Kidney (tissue), 22 donors: ENCODE measurements at places on chromosomes 7 and 10. TPM values are rescaled to one million over a fixed set of nuclear protein-coding genes. Genes with fewer than 3 reads are reported as not detected.
A peak's percentile ranks its signal among the peaks of the same experiment; 100 is the strongest.

DNA sequence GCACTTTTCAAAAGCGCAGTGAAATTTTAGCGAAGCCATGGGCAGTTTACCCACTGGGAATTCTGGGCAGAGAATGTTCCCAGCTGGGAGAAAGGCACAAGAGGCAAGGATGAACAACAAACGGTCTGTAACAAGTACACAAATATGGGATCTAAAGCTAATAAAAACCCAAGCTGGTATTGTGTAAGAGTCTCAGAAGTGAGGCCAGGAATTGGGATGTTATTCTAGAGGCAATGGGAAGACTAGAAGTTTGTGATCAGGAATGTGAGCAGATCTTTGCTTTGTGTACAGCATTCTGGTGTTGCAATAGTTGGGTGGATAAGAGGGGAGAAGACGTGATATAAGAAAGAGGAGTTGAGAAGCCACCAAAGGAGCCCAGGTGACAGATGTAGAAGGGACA, 15.0 kb downstream of the FZD9 start:
- no peaks in the 10 kb centered on the region for H3K27me3 ChIP-seq
- H3K36me3 ChIP-seq, result peaks cover 53% of the 10 kb centered on the region
- no peak overlapping the region for H3K4me3 ChIP-seq
- no peaks in the 10 kb centered on the region for H3K4me1 ChIP-seq
- H3K27ac ChIP-seq, result no peak overlapping the region
- DNase-seq, result no peak

GRCh38 chr7:70788276-70788675, 343.7 kb upstream of the GALNT17 start:
- no peaks in the 10 kb centered on the region for H3K4me1 ChIP-seq
- DNase-seq, result no peak
- no peak overlapping the region for H3K27ac ChIP-seq
- H3K27me3 ChIP-seq, result no peaks in the 10 kb centered on the region
- H3K36me3 ChIP-seq, result peaks cover 58% of the 10 kb centered on the region

GRCh38 chr7:147071536-147071935, 954.9 kb downstream of the CNTNAP2 start:
- H3K4me3 ChIP-seq, result no peak overlapping the region
- H3K4me1 ChIP-seq, result peaks cover 3% of the 10 kb centered on the region
- H3K27ac ChIP-seq, result no peak overlapping the region
- no peaks in the 10 kb centered on the region for H3K27me3 ChIP-seq
- no peaks in the 10 kb centered on the region for H3K36me3 ChIP-seq

- H3K27me3 ChIP-seq, result no peaks in the 10 kb centered on the region
- DNase-seq, result no peak
- no peaks in the 10 kb centered on the region for H3K36me3 ChIP-seq
- no peak overlapping the region for H3K27ac ChIP-seq
- no peaks in the 10 kb centered on the region for H3K4me1 ChIP-seq
Observed at GRCh38 chr7:17580141-17580540, 281.7 kb downstream of the AHR start.

- peaks cover 18% of the 10 kb centered on the region for H3K4me1 ChIP-seq
- no peaks in the 10 kb centered on the region for H3K36me3 ChIP-seq
- no peaks in the 10 kb centered on the region for H3K27me3 ChIP-seq
- DNase-seq, result no peak
Observed at GRCh38 chr7:104998040-104998752, 15.8 kb upstream of the KMT2E start.

GRCh38 chr7:114356133-114356532, 58.5 kb upstream of the FOXP2 start:
- DNase-seq, result no peak
- no peaks in the 10 kb centered on the region for H3K27me3 ChIP-seq
- H3K4me1 ChIP-seq, result no peaks in the 10 kb centered on the region

DNA sequence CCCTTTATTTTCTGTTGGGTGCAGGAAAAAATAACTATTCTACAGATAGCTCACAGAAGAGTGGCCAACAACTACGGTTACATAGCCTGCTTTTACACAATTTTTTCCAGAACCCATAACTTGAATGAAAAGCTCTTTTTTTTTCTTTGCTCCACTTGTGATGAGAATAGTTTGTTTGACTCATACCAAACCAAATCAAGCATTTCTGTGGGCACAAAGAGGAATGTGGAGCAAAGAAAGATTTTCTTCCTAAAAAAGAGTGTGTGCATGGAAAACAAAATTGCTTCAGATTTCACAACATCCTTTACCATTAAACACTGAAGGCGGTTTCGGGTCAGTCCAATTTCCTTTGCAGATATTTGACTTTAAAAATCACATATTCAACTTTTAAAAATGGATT, 54.8 kb upstream of the RAB11FIP2 start:
- no peaks in the 10 kb centered on the region for H3K4me1 ChIP-seq
- no peak overlapping the region for H3K4me3 ChIP-seq
- no peaks in the 10 kb centered on the region for H3K36me3 ChIP-seq
- H3K27me3 ChIP-seq, result no peaks in the 10 kb centered on the region

GRCh38 chr7:106640368-106641141, 20.4 kb downstream of the CCDC71L start:
- H3K4me1 ChIP-seq, result no peaks in the 10 kb centered on the region
- no peaks in the 10 kb centered on the region for H3K36me3 ChIP-seq
- no peak overlapping the region for H3K27ac ChIP-seq
- no peak for DNase-seq

DNA sequence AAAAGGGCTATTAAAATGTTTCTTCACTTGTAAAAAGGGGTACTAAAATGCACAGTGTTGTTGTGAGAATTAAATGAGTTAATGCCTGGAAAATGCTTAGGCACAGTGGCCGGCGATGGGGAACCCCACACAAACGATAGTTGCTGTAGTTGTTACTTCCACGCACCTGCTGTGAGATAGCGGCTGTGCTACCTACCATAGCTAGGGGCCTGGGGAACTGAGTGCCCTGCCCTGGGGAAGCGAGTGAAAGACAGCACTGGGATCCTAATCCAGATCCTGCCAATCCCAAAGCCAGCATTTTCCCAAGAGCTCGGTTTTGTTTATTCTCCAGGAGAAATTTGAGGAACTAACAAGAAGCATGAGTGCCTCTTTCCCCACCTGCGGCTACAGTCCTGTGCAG, 27.8 kb downstream of the DDC start:
- no peaks in the 10 kb centered on the region for H3K36me3 ChIP-seq
- H3K4me3 ChIP-seq, result no peak overlapping the region
- H3K27ac ChIP-seq, result no peak overlapping the region
- no peaks in the 10 kb centered on the region for H3K27me3 ChIP-seq
- DNase-seq, result no peak

DNA sequence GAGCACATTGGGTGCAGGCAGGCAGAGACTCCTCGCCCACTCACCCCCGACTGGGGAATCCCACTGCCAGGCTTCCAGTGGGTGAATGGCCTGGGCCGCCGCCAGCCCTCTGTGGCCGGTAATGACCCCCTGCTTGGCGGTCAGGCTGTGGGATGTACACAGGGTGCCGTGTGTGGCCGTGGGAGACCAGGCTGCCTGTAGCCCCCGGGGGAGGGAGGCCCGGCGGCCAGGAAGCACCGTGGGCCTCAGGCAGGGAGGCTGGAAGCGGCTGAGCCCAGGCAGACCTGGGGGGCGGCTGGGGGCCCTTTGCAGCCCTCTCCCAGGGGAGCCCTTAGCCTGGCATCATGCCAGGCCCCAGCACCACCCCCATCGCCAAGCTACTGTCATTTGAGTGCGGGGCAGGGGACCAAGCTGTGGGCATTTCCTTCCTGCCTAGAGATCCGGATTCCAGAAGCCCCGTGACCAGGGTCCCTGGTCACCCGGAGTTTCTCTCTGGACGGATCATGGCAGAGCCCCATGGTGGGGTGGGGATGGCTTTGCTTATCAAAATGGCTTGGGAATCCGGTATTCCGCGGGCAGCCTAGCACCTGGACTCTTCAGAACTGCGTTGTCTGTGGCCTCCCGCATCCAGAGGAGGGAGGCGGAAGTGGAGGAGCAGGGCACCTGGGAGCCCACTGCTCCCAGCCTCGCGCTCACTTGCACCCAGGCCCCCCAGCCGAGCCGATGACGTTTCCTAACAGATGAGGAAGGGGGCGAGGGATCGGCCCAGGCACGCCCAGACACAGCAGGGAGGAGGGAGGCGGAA, 1.1 kb downstream of the TTYH3 start:
- DNase-seq, result peak; percentile 77
- H3K27me3 ChIP-seq, result no peaks in the 10 kb centered on the region
- no peaks in the 10 kb centered on the region for H3K36me3 ChIP-seq
- peaks cover 31% of the 10 kb centered on the region for H3K4me1 ChIP-seq
- peak overlapping the region; percentile 68 for H3K4me3 ChIP-seq

- no peak for DNase-seq
- H3K27ac ChIP-seq, result no peak overlapping the region
- H3K4me1 ChIP-seq, result no peaks in the 10 kb centered on the region
- no peaks in the 10 kb centered on the region for H3K36me3 ChIP-seq
- no peaks in the 10 kb centered on the region for H3K27me3 ChIP-seq
Observed at GRCh38 chr10:59276919-59277318, 85.4 kb downstream of the FAM13C start.

- no peaks in the 10 kb centered on the region for H3K4me1 ChIP-seq
- H3K4me3 ChIP-seq, result no peak overlapping the region
- DNase-seq, result no peak
- no peaks in the 10 kb centered on the region for H3K27me3 ChIP-seq
- no peak overlapping the region for H3K27ac ChIP-seq
Observed at GRCh38 chr7:98506471-98506870, 105.6 kb upstream of the BAIAP2L1 start.

DNA sequence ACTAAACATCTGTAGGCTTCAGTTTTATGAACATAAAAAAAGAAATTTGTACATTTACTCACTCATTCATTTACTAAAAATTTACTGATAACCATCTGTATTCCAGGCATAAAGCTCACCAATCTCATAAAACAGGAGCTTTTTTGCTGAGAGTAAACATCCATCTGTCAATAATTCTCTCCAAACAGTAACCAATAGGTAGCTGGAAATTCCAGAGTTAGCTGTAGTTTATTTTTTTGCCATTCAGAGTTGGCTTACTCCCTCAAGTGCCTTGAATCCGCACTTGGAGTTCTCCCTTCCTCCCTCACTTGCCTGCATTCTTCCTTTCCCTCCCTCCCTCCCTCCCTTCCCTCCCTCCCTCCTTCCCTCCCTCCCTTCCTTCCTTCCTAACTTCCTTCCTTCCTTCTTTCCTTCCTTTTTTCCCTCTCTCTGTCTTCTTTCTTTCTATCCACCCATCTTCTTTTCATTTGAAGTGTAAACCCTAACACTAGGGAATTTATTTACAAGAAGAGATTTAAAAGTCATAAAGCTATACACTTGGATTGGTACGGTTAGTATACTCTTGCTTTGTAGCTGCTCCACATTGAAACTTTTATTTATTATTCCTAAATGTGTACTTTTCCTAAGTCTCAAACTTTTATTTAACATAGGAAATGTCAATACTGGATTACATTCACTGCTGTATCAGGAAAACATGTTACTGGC, 44.6 kb upstream of the BICC1 start:
- no peak overlapping the region for H3K27ac ChIP-seq
- no peak overlapping the region for H3K4me3 ChIP-seq
- no peaks in the 10 kb centered on the region for H3K4me1 ChIP-seq
- no peaks in the 10 kb centered on the region for H3K36me3 ChIP-seq
- H3K27me3 ChIP-seq, result no peaks in the 10 kb centered on the region
- DNase-seq, result no peak

GRCh38 chr10:31723106-31723750, 205.4 kb downstream of the ARHGAP12 start:
- H3K4me3 ChIP-seq, result no peak overlapping the region
- H3K27ac ChIP-seq, result no peak overlapping the region
- H3K4me1 ChIP-seq, result no peaks in the 10 kb centered on the region
- no peak for DNase-seq

DNA sequence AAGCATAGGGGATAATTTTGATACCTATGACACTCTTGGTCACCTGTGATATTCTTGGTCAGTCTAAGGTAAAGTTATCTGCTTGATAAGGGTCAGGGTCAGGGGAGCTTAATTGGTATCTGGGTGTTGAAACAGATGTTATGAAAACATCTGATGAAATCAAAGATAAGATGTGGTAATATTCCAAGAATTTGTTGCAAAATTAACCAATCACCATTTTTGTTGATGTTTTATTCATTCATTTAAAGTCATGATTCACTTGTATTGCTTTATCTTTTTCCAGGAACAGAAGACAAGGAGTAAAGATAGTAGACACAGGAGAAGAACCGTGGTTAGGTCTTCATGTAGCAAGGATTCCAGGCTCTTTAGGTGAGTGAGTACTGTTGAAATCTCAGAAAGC, 103.1 kb downstream of the SEMA3C start:
- no peaks in the 10 kb centered on the region for H3K4me1 ChIP-seq
- H3K27ac ChIP-seq, result no peak overlapping the region
- DNase-seq, result no peak
- no peaks in the 10 kb centered on the region for H3K36me3 ChIP-seq
- no peak overlapping the region for H3K4me3 ChIP-seq

DNA sequence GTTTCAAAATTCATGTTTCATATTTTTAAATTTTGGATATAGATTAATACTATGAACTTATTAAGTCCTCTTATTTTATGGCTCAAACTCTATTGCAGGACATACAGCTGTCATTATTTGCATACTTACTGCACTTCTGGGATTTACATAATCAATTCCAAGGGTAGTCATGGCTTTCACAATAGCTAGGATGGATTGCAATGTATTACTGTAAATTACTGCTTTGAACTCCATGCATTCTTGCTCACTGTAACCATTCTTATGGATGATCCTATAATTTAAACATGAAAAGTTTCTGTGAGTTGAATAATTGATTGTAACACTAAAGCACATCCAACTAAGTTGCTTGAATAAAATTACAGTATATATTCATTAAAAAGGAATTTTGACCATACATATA, 23.5 kb downstream of the GNAT3 start:
- no peaks in the 10 kb centered on the region for H3K27me3 ChIP-seq
- H3K36me3 ChIP-seq, result no peaks in the 10 kb centered on the region
- H3K4me1 ChIP-seq, result no peaks in the 10 kb centered on the region
- no peak overlapping the region for H3K27ac ChIP-seq
- H3K4me3 ChIP-seq, result no peak overlapping the region

DNA sequence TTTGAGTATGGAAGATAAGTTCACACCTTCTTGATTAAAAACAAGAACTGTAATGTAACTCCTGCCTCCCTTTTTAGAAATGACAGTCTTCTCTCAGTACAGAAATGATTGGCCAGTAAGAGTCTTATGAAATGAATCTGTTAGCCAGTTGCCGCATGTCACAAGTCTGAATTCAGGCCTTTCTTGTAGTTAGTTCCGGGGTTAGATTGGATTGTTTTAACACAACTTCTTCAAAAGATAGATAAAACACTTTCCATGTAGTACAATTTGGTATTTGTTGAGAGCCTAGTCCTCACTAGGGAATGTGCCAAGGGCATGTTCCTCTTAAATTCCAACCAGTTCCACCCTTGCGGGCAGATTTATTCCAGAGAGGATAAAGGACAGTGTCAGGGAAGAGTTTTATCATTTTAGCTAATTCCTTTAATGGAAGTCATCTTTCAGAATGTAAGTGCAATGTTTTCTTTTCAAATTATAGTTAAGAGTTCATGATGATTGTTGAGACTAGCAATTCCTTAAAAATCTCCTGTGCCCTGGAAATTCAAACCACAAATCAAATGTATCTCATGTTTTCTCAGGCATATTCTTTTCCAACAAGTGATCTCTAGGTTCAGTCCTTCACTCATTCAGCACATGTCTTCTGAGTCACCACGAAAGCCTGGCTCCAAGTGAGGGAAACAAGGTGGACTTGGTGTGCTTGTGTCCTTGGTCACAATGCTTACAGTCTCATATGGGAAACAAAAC, 4.1 kb downstream of the FHIP2A start:
- DNase-seq, result no peak
- peaks cover 11% of the 10 kb centered on the region for H3K4me1 ChIP-seq
- no peaks in the 10 kb centered on the region for H3K27me3 ChIP-seq
- no peak overlapping the region for H3K27ac ChIP-seq

The UPK3B gene
- total RNA-seq, result 1.9 TPM

The CAV1 gene
- 67.2 TPM for total RNA-seq

The SEMA3D gene
- 17.5 TPM for total RNA-seq

The MYL10 gene
- total RNA-seq, result not detected

The ZNF853 gene
- total RNA-seq, result 5.4 TPM

The DOCK1 gene
- total RNA-seq, result 81.7 TPM

The UPF2 gene
- 19.4 TPM for total RNA-seq
